DMS 273 treated with DMSO at 0.1 percent for 48 hours (cell line): ENCODE measurements at places on chromosomes 12 and 14.

- no peak for DNase-seq
These were observed 17.5 kb upstream of the NUDT14 start for GRCh38 chr14:105198588-105198987.

- no peak for DNase-seq
These were observed 7.3 kb downstream of the GNG2 start for GRCh38 chr14:51867741-51868140.

- DNase-seq: no peak
These were observed 642 bp upstream of the ACSM4 start for GRCh38 chr12:7303230-7303629.

- DNase-seq: no peak
These were observed 68.3 kb downstream of the ALG10B start for GRCh38 chr12:38384816-38385378.
